HT1080 (cell line): ENCODE measurements at places on chromosomes 1 and 21. TPM values are rescaled to one million over a fixed set of nuclear protein-coding genes. Genes with fewer than 3 reads are reported as not detected.

DNA sequence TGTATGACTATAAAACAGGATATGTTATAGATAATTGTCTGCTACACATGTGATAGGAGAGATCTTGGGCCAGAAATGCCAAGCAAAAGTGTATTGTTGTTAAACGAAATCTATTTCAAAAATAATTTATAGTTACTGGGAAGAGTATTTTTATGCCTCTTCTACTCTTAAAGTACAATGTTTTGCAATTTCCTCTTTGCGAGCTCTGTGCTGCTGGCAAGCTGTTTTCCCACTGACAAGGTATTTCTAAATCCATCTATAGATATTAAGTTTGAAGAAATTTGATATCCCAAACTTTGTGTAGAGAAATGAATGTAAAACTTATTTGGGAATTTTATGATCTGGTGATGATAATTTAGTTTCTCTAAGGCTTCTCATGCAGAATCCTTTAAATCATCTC is 63.3 kb upstream of the PTGFR start:
- DNase-seq: no peak

- no peak for DNase-seq
These were observed 37.1 kb upstream of the RAP1GAP start for GRCh38 chr1:21706151-21706835.

DNA sequence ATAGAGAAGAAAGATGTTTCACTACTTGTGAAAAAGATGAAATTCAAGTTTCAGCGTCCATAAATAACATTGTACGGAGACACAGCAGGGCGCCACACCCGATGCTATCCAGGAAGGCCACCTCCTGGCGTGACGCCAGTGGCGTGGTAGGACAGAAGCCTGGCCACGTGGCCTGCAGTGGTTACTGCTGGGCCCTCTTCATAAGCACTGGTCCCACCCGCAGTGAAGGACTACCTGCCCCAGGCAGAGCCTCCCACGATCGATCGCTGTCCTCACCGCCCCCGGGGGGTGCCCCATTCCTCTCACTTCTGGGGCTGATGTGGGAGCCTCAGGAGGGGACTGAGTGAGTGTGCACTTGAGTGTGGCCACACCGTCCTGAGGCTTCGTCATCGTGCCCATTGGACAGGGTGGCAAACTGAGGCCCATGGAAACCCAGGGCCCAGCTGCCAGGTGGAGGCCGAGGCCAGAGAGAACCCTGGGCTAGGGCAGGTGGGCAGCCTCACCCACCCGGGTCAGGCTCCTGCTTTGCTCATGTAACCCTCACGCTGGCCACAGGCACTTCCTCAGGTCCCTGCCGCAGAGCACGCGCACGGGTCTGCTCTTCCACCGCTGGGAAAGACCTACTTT is 11.7 kb upstream of the HES5 start:
- DNase-seq: no peak

Gene LYPD8
- 2.0 and 3.8 TPM in 2 replicates for total RNA-seq

Gene RAB42
- total RNA-seq: not detected in 2 replicates

GRCh38 chr21:38887749-38888148 is 82.0 kb downstream of the ETS2 start:
- DNase-seq: no peak

- no peak for DNase-seq
These were observed 741 bp downstream of the DUSP10 start for GRCh38 chr1:221740993-221741702.

DNA sequence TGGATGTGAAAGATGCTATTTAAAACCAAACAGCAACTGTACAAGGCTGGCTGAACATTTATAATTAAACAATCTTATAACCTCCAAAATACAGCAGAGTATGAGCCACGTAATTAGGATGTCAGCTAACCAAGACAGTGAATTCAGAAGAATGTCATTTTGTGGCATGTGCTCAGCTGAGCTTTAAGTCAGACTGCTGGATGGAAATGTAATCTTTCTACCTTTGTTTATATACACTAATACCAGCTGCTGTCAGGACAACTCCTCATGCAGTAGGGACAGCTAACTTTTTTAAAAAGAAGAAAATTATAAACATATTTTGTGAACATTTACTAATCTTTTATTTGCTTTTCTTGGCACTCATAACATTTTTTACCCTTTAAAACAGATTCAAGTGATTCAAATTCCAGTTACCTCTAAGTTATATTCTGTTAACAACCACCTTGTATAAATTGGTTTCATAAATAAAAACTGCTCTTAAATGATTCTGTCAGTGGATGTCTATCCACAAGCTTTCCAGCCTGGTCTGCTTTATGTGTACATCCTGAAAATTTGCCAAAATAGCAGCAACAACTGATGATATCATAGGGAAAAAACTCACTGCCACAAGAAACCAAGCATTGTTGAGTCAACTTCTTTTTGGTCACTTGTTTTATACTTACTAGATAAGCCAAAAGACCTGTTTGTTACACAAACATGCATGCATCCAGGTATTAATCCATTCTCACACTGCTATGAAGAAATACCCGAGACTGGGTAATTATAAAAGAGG is 36.1 kb downstream of the DPH5 start:
- DNase-seq: peak; percentile 59

DNA sequence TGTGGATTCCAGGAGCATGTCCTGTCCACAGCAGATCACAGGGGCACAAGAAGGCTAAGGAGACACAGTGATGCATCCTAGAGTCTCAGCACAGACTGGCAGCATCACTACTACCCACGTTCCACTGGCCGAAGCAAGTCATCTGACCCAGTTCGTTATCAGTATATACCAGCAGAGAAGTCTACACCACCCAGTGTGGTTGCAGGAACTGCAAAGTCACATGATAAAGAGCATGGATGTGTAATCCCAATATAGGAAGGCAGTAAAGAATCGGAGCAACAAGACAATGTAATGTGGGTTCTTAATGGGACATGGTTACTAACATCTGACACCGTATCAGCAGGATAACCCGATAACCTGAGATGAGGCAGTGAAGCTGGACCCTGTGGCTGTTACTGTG is 246.6 kb downstream of the RRAGC start:
- no peak for DNase-seq

- DNase-seq: peak; percentile 7
These were observed 356.3 kb upstream of the PRMT6 start for GRCh38 chr1:106700211-106700610.

DNA sequence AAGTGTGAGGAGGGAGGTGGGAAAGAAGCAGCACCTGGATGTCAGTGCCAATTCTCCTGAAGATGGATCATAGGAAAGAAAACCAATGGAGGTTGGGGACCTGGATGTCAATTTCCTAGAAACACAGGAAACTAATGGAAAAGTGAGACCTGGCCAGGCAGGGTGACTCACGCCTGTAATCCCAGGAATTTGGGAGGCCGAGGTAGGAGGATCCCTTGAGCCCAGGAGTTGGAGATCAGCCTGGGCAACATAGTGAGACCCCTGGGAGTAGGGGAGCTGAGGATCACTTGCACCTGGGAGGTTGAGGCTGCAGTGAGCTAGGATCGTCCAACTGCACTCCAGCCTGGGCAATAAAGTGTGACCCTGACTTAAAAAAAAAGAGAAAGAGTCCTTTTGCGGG is 21.4 kb upstream of the SLC9A1 start:
- no peak for DNase-seq

- DNase-seq: no peak
These were observed 135.3 kb upstream of the IRF2BP2 start for GRCh38 chr1:234745276-234745675.

Gene ALPL
- not detected in 2 replicates for total RNA-seq
